GM23338 (cell line): ENCODE measurements at places on chromosomes 6 and 20. TPM values are rescaled to one million over a fixed set of nuclear protein-coding genes. Genes with fewer than 3 reads are reported as not detected.
A peak's percentile ranks its signal among the peaks of the same experiment; 100 is the strongest.

DNA sequence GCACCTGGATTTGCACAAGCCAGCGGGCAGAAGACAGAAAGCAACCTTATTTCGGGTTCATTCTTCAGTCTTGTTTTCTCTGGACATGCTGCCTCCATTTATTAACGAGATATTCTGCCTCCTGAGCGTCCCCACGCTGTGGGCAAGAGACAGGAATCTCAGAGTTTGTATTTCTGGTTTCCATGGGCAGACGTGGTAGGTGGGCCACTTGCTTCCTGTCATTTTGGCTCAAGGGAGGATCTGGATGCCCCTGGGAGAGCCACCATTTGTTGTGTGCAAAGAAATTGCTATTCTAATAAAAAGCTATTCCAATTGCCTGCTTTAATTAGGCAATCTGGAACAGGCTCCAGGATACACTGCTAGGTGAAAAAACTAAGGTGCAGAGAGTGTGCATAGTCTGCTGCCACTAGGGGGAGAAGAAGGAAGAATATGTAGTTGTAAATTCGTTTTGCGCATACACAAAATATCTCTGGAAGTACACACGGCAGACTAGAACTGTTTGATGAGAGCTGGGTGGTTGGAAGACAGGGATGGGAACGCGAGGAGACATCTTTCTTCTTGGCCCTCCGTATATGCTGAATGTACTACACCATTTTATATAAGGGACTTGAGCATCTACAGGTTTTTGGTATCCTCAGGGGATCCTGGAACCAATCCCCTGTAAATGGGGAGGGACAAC lies 30.1 kb upstream of the SLC16A10 start:
- DNase-seq, result peak; percentile 73

DNA sequence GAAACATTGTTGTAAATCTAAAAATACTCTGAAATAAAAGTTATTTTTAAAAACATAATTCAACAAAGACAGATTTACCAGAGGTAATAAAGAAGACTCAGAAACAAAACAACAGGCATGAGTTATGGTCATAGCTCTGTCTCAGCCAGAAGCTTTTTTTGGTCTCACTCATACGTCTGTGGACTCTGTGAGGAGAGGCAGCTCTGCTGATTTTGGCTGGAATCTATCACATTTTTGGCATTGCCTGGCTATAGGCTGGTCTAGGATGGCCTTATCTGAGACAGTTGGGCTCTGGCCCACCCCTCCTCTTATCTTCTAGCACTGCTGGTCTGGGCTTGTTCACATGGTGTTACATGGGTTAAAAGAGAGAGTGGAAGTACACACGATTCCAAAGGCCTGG lies 514.0 kb upstream of the BTBD3 start:
- DNase-seq, result no peak

DNA sequence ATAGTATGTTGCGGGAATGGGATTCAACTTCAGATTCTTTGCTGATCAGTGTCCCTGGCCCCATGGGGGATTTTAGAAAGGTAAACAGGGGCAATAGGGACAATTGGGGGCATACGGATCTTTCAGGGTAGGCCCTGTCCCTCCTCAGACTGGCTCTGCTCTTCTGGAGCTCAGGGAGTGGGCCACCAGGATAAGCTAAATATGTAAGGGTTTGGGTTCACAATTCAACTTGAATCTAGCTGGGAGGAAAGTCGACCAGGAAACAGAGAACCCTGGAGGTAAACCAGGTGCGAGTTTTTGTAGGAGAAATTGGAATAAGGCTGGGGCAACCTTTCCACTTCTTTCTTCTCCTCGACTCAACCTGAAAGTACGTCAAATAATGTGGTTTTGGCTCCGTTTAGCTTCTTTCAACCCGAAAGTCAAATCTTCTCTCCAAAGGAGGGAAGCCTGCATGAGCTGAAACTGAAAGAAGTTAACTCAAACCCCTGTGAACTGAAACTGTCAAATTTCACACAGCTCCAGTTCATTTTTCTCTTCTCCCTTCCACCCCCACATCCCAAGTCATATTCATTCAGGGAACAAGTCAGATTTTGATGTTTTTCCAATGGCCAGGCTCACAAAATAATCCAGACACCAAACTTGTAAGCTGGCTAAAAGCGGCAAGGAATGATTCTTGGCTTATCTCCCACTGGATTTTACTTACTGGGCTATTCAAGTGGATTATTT lies 278.2 kb downstream of the CLIC5 start:
- DNase-seq, result no peak

- DNase-seq, result peak; percentile 59
Observed at GRCh38 chr6:105509506-105510331, 106.8 kb upstream of the PREP start.

- no peak for DNase-seq
Observed at GRCh38 chr6:169070506-169071176, 183.0 kb downstream of the THBS2 start.

GRCh38 chr6:40323881-40324634 lies 263.1 kb downstream of the LRFN2 start:
- DNase-seq, result no peak

- no peak for DNase-seq
Observed at GRCh38 chr20:55488593-55488992, 516.7 kb downstream of the CBLN4 start.

DNA sequence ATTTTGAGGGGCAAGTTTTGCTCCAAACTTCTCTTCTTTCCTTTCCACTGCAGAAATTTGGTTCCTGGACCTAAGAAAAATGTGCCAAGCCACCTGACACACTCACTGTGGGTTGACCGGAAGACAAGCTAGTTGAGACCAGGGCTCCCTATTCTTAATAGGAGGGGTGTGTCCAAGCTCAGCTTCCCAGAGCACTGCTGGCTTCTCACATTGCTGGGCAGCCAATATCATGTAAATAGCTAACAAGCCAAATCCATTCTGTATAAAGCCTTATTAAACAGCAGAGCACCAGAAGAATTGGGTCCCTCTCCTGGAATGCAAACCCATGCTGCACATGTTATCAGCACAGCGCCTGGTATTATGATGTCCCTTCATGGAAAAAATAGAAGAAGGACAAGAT lies 17.0 kb upstream of the SAMD3 start:
- DNase-seq, result no peak

- DNase-seq, result no peak
Observed at GRCh38 chr20:48910347-48910781, 11.1 kb upstream of the ARFGEF2 start.

GRCh38 chr20:38023181-38024001 lies 9.9 kb downstream of the TTI1 start:
- no peak for DNase-seq

DNA sequence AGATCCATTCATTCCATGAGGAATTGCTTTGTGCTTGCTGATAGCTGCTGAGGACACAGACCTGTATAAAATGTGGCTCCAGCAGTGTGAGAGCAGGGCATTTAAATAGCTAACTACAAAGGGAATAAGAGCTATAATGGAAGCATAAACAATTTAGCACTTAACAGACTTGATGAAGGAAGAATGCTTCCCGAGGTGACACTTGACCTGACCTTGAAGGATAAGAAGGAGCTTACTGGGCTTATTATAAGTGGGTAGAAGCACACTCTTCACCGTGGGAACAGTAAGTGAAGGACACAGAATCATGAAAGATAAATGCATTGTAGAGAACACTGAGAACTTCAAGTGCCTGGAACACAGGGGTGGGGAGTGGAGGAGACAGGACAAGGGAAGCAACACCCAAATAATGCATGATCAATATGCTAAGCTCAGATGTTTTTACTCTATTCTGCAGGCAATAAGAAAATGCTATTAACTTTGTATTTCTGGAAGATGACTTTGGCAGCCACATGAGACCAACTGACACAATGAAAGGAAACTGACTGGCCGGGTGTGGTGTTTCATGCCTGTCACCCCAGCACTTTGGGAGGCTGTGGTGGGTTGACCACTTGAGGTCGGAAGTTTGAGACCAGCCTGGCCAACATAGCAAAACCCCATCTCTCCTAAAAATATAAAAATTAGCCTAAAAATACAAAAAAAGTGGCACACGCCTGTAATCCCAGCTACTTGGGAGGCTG lies 84.2 kb downstream of the EPB41L2 start:
- DNase-seq, result no peak

NKX2-2 gene
- not detected in 2 replicates for polyA plus RNA-seq

CST5 gene
- polyA plus RNA-seq, result not detected in 2 replicates

ZNF334 gene
- 7.9 and 12.4 TPM in 2 replicates for polyA plus RNA-seq

KCNK16 gene
- polyA plus RNA-seq, result not detected in 2 replicates

BHLHE23 gene
- 0.52 TPM in 2 replicates for polyA plus RNA-seq

PTCRA gene
- polyA plus RNA-seq, result 0.30 TPM in 1 of 2 replicates, not detected in the other
